HEK293T (cell line): ENCODE measurements at places on chromosomes 11 and 22.

- no peak for DNase-seq
Measured at GRCh38 chr11:46149342-46149741, 28.1 kb upstream of the PHF21A start.

DNA sequence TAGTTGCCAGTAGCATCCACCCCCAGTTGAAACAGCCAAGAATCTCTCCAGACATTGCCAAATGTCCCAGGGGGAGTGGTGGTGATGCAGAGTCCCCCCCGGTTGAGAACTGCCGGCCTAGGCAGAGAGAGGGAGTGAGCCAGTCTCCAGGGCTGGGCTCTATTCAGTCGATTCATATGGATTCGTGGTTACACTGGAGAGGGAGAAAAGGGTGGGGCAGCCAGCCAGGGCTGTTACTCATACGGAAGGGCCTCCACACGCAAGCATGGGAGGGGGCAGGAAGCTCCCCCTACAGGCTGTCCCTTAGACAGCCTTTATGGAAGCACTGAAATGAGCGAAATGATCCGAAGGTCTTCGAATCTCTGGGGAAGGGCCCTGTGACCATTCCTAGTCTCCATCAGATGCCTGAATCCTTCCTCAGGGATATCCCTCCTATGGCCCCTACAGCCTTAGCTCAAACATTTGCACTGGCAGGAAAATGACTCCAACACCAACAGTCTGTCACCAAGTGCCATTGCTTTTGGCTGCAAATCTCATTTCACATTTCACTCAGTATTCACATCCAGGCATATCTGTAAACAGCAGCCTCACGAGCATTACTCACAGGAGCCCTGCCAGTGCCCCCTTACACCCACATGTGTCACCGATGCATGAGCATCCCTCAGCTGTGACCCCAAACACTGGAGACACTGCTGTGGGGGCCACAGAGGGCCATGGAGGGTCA lies 18.4 kb upstream of the TLCD5 start:
- peak; percentile 58 for DNase-seq

- no peak for DNase-seq
Measured at GRCh38 chr22:39785232-39785631, 108.3 kb downstream of the ENTHD1 start.

DNA sequence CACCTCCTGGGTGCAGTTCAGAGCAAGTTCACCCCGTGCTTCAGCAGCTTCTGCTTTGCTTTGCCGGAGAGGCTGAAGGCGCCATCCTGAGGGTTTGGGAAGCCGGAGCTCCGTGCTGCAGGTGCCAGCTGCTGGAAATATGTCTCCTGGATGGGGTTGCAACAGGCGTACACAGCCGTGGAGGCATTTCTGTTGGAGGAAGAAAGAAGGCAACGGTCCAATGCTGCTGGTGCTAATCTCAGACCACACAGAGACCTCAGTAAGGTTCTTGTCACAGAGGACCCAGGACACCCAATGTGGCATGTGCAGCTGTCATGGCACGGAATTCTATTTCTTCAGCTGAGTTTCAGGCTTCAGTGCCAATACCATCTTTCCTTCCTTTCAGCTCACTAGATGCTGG lies 24.2 kb downstream of the ASPHD2 start:
- no peak for DNase-seq

DNA sequence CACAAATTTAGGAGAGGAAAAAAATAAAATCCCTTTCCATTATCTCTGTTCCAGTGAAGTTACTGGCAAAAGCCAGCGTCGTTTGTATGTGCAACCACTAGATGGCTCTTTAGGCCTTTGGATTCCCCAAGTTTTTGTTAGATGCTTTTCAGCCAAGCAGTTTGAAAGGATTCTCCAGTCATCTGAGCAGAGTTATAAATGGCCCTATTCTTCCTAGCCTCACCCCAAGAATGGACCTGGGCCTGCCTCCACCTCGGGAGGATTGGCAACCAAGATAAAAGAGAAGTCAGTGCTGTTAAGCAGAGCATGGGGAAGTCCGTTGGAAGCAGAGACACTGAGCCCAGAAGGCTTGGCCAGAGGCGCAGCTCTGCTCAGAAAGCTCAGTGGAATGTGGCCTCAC lies 15.4 kb downstream of the FAM181B start:
- peak; percentile 58 for DNase-seq
